Activated T-cell treated with anti-CD3 and anti-CD28 coated beads, Interleukin-2, amount 50 U/mL, for 72 hours (primary cell): ENCODE measurements at places on chromosomes 6 and 20. TPM values are rescaled to one million over a fixed set of nuclear protein-coding genes. Genes with fewer than 3 reads are reported as not detected.

- DNase-seq: no peak
These were observed 16.6 kb downstream of the ADRM1 start for GRCh38 chr20:62319346-62319909.

- no peak for DNase-seq
These were observed 2.4 kb upstream of the SSTR4 start for GRCh38 chr20:23032750-23033078.

GRCh38 chr20:17316316-17317038 lies 89.6 kb downstream of the PCSK2 start:
- DNase-seq: no peak

CYP24A1 gene
- total RNA-seq: not detected

- DNase-seq: no peak
These were observed 834 bp upstream of the CTSZ start for GRCh38 chr20:59007665-59008511.

DNA sequence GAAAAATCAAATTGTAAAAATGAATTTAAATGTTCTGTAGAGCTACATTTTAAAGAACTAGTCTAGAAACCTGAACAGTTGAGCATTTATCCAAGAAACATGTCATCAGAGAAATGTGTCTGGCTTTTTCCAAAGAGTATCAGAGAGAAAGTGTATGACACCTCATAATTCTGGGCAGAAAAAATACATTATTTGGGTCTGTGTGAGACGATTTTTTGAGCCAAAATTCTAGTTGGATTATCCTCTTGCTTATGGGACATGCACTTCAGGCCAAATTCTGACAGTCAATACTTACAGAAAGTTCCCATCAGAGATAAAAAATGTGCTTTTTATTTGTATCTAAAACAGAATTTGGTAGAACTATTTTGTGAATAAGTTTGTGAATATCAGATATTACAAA lies 1242.7 kb downstream of the EPHA7 start:
- no peak for DNase-seq

DNA sequence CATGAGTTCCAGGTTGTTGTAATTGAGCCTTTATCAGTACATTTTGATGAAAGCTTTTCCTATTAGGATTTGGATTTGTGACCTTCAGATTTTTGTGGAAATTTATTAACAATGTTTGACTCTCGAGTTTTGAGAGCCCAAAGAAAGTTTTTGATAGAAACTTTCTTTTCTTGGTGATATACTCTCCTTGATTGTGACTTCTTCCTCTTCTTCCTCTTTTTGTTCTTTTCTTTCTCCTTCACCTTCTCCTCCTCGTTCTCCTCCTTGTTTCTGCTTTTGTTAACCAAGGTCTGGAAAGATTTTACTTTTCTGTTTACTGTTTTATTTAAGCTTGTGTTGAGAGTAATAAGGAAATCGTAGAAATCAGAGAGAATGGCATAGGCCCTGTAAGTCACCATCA lies 182.4 kb downstream of the TRIM27 start:
- no peak for DNase-seq

DNA sequence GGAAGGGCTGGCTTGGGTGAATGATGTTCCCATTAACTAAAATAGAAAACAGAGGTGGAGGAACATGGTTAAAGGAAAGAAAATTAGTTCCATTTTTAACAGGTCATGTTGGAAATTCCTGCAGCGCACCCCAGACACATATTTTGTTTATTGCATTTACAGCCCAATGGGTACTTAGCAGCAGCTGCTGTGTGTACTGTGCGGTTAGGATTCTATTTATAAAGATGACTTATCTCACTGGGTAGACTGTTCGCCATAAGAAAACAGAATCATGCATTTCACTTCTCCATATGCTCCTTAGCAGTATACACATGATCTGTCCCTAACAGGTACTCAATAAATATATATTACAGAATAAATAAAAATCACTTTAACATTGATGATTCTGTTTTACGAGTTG lies 135.8 kb downstream of the SLC35F1 start:
- no peak for DNase-seq

DNA sequence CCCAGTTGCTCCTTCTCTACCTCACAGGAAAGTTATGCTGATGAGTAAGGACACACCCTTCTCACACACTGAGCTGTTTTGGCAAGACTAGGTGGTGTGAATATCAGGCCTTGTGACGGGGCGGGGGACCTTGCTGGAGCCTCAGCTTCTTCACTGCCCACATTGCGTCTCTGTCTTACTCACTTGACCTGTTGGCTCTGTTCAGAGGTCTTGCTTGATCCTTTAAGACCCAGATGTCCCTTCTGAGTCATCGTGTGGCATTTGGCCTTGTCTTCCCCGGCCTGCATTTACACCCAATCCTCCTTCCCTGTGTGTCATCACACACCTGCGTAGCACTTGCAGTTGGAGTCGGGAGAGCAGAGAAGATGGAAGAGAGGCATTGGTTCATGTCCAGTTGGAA lies 8.3 kb upstream of the PRND start:
- DNase-seq: no peak

- no peak for DNase-seq
These were observed 77.0 kb downstream of the SULF2 start for GRCh38 chr20:47708140-47708807.

DNA sequence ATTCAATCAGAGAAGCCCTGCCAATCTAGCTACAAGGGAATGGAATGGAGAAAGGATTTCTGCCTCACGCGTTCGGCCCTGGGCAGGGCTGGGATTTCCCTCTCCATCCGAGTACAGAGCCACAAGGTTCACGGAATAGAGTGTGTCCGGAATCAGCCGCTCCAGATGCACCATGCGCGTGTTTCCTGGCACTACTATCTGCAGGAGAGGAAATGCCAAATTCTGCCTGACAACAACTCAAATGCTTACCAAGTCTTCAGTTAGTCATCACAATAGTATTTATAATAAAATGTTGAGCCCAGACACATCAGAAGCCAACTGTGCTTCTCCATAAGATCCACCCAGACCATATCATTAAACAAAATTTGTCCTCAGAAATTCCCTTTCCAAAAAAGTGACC lies 75.1 kb downstream of the COL12A1 start:
- no peak for DNase-seq

C6orf132 gene
- 0.26 TPM for total RNA-seq

- DNase-seq: no peak
These were observed 234.3 kb downstream of the CDC5L start for GRCh38 chr6:44621846-44622245.

DNA sequence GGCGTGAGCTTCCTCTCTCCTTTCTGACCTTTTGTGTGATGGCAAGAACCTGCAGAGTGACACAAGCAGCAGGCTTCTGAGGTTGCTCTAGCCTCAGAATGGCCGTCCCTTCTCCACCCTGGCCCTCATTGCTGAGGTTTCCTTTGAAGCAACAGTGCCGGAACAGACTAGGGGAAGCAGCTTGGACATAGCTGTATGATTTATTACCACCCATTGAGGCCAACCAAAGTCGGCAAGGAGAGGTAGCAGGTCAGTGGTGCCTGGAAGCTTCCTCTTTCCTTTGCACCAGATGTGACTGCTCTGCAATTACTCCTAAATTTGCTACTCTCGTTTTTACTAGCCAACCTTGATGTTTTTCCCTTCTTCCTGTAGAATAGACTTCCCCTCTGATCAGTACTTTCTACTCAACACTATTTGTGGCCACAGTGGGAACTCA lies 31.4 kb downstream of the PTPN1 start:
- DNase-seq: no peak

GRCh38 chr20:46423882-46424482 lies 17.6 kb upstream of the ELMO2 start:
- no peak for DNase-seq

GRCh38 chr6:221531-222349 lies 70.5 kb upstream of the DUSP22 start:
- no peak for DNase-seq

- peak; percentile 62 for DNase-seq
These were observed 651 bp upstream of the TAPBP start for GRCh38 chr6:33314515-33314942.

DNA sequence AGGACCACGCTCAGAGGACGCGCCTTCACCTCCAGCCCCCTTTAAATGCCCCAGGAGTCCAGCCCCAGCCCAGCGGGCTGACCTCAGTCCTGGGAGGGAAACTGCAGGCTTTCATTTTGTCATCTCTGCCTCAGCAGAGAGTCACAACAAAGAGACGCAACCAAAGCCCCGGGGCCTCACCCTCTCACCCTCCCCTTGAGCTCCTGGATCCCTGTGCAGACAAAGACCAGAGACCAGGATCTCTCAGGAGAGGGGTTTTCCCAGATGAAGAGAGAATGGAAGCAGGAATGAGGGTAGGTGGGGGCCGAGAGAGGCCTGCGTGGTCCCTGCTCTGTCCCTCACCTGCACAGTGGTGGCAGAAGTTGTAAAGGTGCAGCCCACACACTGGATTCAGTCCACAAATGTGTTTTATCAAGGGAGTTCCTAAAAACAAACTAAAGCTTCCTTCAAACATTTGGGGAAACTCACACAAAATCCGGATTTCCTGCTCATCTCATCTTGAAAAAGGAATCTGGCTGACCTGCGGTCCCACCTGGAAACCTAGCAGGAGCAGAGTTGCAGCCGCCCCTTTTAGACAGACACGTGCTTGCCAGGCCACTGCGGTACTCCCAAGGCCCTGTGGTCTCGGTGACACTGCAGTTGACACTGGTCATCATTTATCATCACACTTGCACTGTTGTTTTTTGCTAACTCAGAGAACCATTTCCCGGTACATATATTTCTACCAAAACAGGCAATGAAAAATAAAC lies 27.1 kb downstream of the PTGIS start:
- no peak for DNase-seq

GRCh38 chr6:125511809-125512396 lies 210.1 kb upstream of the HDDC2 start:
- no peak for DNase-seq

PXDC1 gene
- 7.2 TPM for total RNA-seq

GRCh38 chr20:18847226-18847755 lies 33.7 kb downstream of the SCP2D1 start:
- no peak for DNase-seq

GRCh38 chr6:169175360-169175887 lies 78.2 kb downstream of the THBS2 start:
- DNase-seq: no peak

- DNase-seq: no peak
These were observed 420 bp upstream of the MCCD1 start for GRCh38 chr6:31528307-31528777.

BACH2 gene
- 111 TPM for total RNA-seq

DNA sequence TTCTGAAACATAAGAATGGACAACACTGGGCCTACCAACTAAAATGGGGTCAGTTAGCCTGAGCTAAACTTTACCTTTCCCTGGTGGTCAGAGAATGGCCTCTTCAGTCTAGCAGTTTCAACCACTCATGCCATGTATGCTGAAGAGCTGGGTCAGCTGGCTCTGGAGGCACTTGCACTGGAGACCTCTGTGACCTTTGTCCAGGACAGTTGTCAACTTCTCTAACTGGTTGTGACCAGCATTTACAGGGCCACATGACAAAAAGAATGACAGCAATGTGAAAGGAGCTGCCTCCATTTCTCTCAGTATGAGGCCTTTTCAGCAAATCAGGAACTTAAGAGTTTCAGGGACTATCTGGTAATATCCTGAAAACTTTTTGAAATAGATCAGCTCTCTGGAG lies 59.9 kb upstream of the TMEM30A start:
- no peak for DNase-seq

- no peak for DNase-seq
These were observed 255.7 kb upstream of the THEMIS start for GRCh38 chr6:128156321-128157111.

PI3 gene
- not detected for total RNA-seq

GRCh38 chr20:641516-641875 lies 11.5 kb downstream of the SRXN1 start:
- DNase-seq: no peak

LAMA5 gene
- total RNA-seq: 0.99 TPM

DNA sequence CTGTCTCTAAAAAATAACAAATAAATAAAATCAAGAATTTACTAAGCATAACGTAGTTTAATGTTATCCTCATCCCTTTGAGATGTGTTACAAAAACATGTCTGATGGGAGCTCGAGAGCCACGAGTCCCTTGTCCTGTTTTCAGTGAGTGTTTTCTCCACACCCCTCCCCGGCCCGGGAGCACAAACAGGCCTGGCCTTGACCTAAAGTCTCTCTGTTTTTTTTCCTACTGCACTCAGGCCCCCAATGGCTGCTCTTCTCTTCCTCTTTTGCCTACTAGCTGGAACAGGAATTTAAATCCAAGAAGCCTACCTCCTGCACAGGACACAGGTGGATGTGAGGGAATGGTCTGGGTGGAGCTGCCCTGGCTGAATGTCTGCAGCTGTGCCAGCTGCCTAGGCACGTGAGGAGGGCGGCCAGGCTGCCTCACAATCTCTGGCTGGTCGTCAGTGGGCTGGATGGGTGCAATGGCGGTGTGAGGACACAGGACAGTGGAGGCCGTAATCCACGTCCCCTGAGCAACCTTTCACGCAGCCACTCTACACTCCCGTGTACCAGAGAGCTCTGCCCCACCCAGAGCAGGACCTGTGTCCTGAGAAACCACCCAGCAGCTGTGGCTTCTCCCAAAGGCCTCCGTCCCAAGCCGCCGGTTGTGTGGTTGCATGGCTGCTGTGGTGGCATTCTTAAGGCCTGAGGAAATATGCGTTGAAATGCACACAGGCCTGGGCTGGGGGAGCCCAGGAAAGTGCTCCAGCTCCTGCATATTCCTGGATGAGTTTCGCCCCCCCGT lies 117.5 kb downstream of the FAM120B start:
- no peak for DNase-seq

- peak; percentile 41 for DNase-seq
These were observed 351.9 kb upstream of the PRND start for GRCh38 chr20:4369798-4370124.

DNA sequence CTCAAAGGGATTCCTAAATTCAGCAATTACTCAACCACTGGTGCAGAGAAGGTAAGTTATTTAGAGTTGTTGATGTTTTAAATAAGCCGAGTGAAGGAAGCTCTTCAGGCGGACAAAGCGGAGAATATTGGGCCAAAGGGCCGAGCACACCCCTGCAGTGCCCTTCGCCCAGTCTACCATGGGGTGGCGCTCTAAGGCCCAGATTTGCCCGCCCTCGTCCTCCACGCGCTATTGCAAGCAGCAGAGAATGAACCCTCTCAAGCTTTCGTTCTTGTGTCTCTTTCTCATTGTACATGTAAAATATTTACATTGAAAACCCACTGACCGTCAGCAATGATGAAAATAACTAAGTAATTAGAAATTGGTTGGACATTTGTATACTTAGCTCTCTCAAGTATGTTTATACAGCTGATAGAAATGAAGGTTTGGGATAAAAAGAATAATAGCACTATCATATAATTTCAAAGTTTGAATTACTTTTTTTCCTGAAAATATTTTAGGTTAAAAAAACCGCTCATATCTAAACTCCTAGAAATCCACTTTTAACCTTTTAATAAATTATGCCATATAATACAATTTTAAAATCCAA lies 195.0 kb upstream of the CEP162 start:
- peak; percentile 15 for DNase-seq

GRCh38 chr20:50510706-50511542 lies 741 bp downstream of the PTPN1 start:
- peak; percentile 28 for DNase-seq

MCHR2 gene
- total RNA-seq: not detected

SIRPD gene
- total RNA-seq: not detected

AGER gene
- total RNA-seq: 48.0 TPM
